ENCODE measurements at places on chromosomes 3 and 15.

GRCh38 chr15:29356786-29357185 lies 87.2 kb upstream of the NSMCE3 start:
- no peak overlapping the region for H3K27ac ChIP-seq
- DNase-seq = no peak
- peaks cover 4% of the 10 kb centered on the region for H3K27me3 ChIP-seq
- H3K4me1 ChIP-seq = no peaks in the 10 kb centered on the region
- H3K36me3 ChIP-seq = no peaks in the 10 kb centered on the region
- H3K4me3 ChIP-seq = no peak overlapping the region

DNA sequence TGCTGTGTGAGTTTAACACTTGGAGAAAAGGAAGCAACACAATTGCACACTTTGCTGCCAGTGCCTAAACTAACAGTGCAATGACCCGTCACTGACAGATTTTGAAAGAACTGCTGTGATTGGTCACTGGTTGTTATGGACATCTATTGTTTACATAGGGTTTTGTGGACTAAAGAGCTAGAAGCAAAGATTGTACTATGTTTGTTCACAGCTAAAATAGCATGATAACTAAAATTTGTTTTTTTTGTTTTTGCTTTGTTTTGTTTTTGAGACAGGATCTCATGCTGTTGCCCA lies 112.4 kb upstream of the GOLGA8J start:
- H3K4me3 ChIP-seq = no peak overlapping the region
- no peaks in the 10 kb centered on the region for H3K36me3 ChIP-seq
- H3K27ac ChIP-seq = no peak overlapping the region

GRCh38 chr3:66031102-66031698 lies 7.5 kb downstream of the MAGI1 start:
- H3K4me3 ChIP-seq = no peak overlapping the region
- peaks cover 4% of the 10 kb centered on the region for H3K4me1 ChIP-seq
- no peak for DNase-seq
- no peak overlapping the region for H3K27ac ChIP-seq
- H3K27me3 ChIP-seq = no peaks in the 10 kb centered on the region
- H3K36me3 ChIP-seq = no peaks in the 10 kb centered on the region

DNA sequence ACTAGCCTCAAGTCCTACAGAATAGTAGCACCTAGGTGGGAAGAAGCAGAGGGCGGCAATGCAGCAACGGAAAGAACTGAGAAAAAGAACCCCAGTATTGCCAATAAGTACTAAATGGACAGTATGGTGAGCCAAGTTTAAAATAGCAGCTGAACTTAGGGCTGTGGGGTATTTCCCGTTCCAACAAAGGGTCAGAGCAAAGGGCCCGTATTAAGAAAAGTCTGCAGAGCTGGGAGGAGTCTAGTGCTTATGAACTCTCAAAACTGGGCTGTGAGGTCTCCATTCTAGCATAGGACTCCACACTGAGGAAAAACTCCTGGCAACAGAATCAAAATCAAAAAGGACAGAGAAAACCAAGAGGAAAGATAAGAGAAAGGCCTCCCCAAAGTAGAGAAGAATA lies 250.7 kb downstream of the FOXP1 start:
- H3K4me3 ChIP-seq = no peak overlapping the region
- no peaks in the 10 kb centered on the region for H3K27me3 ChIP-seq
- no peak for DNase-seq

DNA sequence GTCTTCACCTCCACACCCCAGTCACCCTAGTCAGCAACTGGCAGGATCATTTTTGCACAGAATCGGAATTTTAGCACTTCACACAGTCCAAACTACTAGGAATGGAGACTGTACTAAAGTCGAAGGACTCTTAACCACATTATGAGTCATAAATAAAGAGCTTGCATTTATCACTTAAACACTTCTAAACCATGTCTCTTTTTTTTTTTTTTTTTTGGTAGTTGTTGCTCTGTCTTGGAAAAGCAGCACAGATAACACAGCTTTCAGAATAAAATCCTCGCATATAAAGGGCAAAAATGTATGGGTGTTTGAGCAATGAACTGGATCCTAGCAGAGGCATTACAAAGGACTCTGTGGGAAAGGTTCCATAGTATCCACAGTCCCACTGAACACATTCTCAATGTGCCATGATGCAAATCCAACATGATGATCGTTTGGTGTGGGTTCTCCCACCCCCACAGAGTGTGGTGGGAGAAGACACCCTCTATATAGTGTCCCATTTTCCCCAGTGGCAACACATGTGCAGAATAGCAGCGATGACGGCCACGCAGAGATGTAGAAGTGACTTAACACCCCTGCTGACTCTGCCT lies 47.1 kb downstream of the FOXP1 start:
- H3K4me1 ChIP-seq = peaks cover 47% of the 10 kb centered on the region
- DNase-seq = peak; percentile 54
- no peaks in the 10 kb centered on the region for H3K27me3 ChIP-seq
- no peak overlapping the region for H3K4me3 ChIP-seq
- no peaks in the 10 kb centered on the region for H3K36me3 ChIP-seq

- no peak for DNase-seq
- H3K36me3 ChIP-seq = no peaks in the 10 kb centered on the region
- no peak overlapping the region for H3K27ac ChIP-seq
- H3K4me3 ChIP-seq = no peak overlapping the region
Observed at GRCh38 chr3:126533506-126533905, 9.6 kb downstream of the CHST13 start.

GRCh38 chr3:56787784-56788256 lies 13.9 kb downstream of the ARHGEF3 start:
- no peaks in the 10 kb centered on the region for H3K36me3 ChIP-seq
- no peak overlapping the region for H3K4me3 ChIP-seq
- H3K4me1 ChIP-seq = peaks cover 5% of the 10 kb centered on the region
- no peaks in the 10 kb centered on the region for H3K27me3 ChIP-seq
- DNase-seq = no peak

- no peak overlapping the region for H3K4me3 ChIP-seq
- no peaks in the 10 kb centered on the region for H3K36me3 ChIP-seq
- DNase-seq = no peak
- no peaks in the 10 kb centered on the region for H3K27me3 ChIP-seq
- H3K27ac ChIP-seq = 0 out of 2 replicates have a peak overlapping the region, but pooled peaks have one; percentile 71
Observed at GRCh38 chr3:66439666-66440344, 61.0 kb downstream of the LRIG1 start.

GRCh38 chr3:119967353-119968006 lies 126.8 kb downstream of the GSK3B start:
- H3K4me3 ChIP-seq = no peak overlapping the region
- H3K27ac ChIP-seq = no peak overlapping the region
- H3K27me3 ChIP-seq = no peaks in the 10 kb centered on the region

- 0 out of 2 replicates have a peak, but pooled peaks cover 3% of the 10 kb centered on the region for H3K4me1 ChIP-seq
- H3K36me3 ChIP-seq = no peaks in the 10 kb centered on the region
- H3K27ac ChIP-seq = no peak overlapping the region
- no peak for DNase-seq
Observed at GRCh38 chr3:152505926-152506325, 237.2 kb downstream of the MBNL1 start.

- H3K4me1 ChIP-seq = no peaks in the 10 kb centered on the region
- no peaks in the 10 kb centered on the region for H3K27me3 ChIP-seq
- no peak overlapping the region for H3K4me3 ChIP-seq
- H3K36me3 ChIP-seq = no peaks in the 10 kb centered on the region
Observed at GRCh38 chr3:27254896-27255295, 114.3 kb downstream of the NEK10 start.

- no peaks in the 10 kb centered on the region for H3K27me3 ChIP-seq
- H3K4me3 ChIP-seq = no peak overlapping the region
- no peaks in the 10 kb centered on the region for H3K4me1 ChIP-seq
- H3K27ac ChIP-seq = no peak overlapping the region
Observed at GRCh38 chr3:155972885-155973584, 102.6 kb downstream of the GMPS start.

DNA sequence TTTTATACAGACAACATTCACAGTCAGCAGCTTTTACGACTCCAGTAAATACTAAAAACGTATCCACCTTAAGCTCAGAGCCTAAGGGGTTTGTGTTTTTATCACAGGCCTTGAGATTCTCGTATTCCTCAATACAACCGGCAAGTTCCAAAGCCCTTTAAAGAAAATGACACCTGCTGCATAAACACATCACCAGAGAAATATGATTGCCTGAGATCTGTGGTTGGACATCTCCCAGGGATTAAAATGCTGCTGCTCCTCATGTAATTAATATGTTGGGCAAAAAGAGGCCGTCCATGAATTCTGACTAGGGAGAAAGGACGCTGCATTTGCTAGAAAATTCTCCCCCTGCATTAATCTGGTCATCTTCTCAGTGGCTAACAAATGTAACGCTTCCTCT lies 544.8 kb downstream of the MAGI1 start:
- no peaks in the 10 kb centered on the region for H3K27me3 ChIP-seq
- no peaks in the 10 kb centered on the region for H3K4me1 ChIP-seq

- DNase-seq = no peak
- no peak overlapping the region for H3K4me3 ChIP-seq
- H3K27ac ChIP-seq = no peak overlapping the region
- no peaks in the 10 kb centered on the region for H3K36me3 ChIP-seq
- H3K27me3 ChIP-seq = no peaks in the 10 kb centered on the region
Observed at GRCh38 chr3:463252-464192, 267.0 kb downstream of the CHL1 start.

DNA sequence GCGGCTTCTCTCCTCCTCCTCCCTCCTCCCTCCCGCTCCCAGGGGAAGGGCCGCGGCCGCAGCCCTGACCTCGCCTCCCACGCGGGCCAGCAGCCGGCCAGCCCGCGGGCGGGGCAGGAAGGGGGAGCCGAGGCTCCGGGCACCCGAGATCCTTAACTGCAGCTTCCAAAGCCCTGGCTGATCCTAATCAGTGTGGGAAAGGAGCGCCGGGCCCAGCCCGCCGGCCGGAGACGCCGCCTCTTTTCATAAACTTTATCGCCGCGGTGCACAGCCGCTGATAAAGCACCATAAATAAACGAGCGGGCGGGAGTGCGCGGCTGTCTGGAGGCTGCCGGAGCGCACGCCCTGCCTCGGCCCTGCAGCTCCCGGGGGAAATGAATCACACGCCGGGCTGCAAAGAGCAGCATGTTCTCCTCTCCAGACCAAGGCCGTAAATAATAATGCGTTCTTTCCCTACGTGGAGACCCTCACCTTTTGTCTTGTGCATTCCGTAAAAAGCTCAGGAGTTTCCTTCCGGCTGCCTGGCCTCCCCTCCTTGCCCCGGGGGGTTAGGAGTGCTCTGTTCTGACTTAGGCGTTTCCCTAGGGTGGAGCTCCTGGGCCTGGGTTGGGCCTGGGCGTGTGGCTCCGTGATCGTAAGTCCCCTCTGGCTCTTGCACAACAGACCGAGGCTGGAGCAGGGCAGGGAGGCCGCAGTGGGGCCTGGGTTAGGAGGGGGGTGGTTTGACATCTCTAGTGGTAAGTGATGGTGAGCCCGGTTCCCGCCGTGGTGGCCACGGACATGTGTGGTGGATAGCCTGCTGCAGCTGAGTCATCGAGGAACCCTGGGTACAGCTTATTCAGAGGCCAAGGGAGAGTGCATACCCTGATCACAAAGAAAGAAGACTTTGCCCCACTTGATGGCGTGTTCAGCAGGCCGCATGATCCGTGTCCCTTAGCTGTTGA lies 132.6 kb upstream of the HES1 start:
- DNase-seq = peak; percentile 94
- peak overlapping the region; percentile 32 for H3K4me3 ChIP-seq
- H3K27me3 ChIP-seq = no peaks in the 10 kb centered on the region
- H3K4me1 ChIP-seq = peaks cover 34% of the 10 kb centered on the region
- no peaks in the 10 kb centered on the region for H3K36me3 ChIP-seq

DNA sequence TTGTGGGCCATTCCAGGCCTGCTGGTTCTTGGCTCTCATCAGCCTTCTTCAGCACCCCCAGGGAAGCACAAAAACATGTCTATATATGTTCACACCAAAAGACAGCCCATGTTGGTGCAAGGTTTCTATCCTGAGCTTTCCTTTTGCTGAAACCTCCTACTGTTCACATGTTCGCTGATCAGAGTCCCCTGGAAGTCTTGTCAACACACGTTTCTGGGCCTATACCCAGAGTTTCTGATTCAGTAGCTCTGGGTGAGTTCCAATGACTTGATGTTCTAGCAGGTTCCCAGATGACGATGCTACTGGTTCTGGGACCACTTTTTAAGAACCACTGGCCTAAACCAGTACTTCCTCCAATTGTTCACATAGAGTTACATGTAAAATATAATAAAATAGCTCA lies 46.0 kb downstream of the SUCNR1 start:
- H3K4me1 ChIP-seq = peaks cover 9% of the 10 kb centered on the region
- H3K27ac ChIP-seq = no peak overlapping the region
- no peak for DNase-seq
- no peaks in the 10 kb centered on the region for H3K36me3 ChIP-seq
- no peak overlapping the region for H3K4me3 ChIP-seq

- H3K27me3 ChIP-seq = no peaks in the 10 kb centered on the region
- no peaks in the 10 kb centered on the region for H3K36me3 ChIP-seq
- DNase-seq = peak; percentile 41
Observed at GRCh38 chr3:93843981-93844380, 129.7 kb downstream of the PROS1 start.

- DNase-seq = no peak
- no peak overlapping the region for H3K27ac ChIP-seq
- no peaks in the 10 kb centered on the region for H3K4me1 ChIP-seq
- H3K36me3 ChIP-seq = no peaks in the 10 kb centered on the region
- no peak overlapping the region for H3K4me3 ChIP-seq
Observed at GRCh38 chr3:135383301-135383700, 582.2 kb upstream of the PPP2R3A start.

- no peak overlapping the region for H3K4me3 ChIP-seq
- H3K4me1 ChIP-seq = peaks cover 38% of the 10 kb centered on the region
- no peak overlapping the region for H3K27ac ChIP-seq
- no peak for DNase-seq
- no peaks in the 10 kb centered on the region for H3K27me3 ChIP-seq
Observed at GRCh38 chr3:139289860-139290524, 53.8 kb upstream of the MRPS22 start.

DNA sequence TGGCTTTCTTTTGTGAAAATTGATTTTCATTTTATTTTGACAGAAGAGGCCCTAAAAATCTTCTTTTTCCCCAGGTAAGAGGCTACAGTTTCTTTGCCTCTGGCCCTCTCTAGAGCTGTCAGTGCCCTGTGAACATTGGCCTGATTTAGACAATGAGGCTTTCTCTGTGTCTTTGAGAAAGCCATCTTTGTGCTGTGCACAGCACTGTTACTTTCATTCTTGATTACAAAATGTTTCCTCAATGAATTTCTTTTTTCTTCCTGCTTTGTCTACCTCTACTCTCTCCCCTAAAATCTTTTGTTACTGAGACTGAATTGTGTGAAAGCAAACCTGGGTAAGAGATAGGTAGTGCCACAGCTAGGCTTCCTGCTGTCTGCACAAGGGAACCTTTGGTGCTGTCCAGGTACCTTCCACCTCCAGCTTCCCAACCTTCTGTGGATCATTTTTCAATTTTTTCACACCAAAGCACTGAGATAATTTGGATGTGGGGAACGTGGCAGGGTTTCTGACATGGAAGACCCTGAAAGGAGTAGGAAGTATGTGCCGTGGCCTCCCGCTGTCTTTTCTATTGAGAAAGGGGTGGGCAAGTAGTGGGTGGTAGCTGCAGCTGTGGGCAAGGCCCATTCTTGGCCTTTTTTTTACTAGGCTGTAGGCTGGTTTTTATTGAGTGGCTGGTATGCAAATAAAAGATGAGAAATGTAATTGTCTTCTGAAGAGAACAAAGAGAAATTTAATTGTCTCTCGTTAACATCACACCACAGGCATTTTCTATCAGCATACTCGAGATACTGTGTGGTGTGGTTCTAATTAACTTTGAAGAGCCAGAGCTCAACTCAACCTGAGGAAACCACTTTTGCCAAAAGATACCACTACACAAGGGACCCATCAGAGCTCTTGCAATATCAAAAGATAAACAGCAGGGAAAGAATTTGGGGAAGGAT lies 21.0 kb downstream of the RAB8B start:
- peak; percentile 75 for DNase-seq
- H3K27me3 ChIP-seq = no peaks in the 10 kb centered on the region
- H3K4me3 ChIP-seq = no peak overlapping the region
- H3K4me1 ChIP-seq = peaks cover 47% of the 10 kb centered on the region
- H3K36me3 ChIP-seq = peaks cover 4% of the 10 kb centered on the region

All from SJSA1 (cell line).